Heart left ventricle (tissue), 16 donors: ENCODE measurements at places on chromosomes 1 and 21. TPM values are rescaled to one million over a fixed set of nuclear protein-coding genes. Genes with fewer than 3 reads are reported as not detected.

Gene ESRRG
- total RNA-seq, result 40.4 TPM

GRCh38 chr1:237105826-237106225 lies 63.8 kb downstream of the RYR2 start:
- H3K4me3 ChIP-seq, result no peak overlapping the region
- peaks cover 47% of the 10 kb centered on the region for H3K4me1 ChIP-seq
- DNase-seq, result no peak
- no peaks in the 10 kb centered on the region for H3K36me3 ChIP-seq
- no peaks in the 10 kb centered on the region for H3K27me3 ChIP-seq

DNA sequence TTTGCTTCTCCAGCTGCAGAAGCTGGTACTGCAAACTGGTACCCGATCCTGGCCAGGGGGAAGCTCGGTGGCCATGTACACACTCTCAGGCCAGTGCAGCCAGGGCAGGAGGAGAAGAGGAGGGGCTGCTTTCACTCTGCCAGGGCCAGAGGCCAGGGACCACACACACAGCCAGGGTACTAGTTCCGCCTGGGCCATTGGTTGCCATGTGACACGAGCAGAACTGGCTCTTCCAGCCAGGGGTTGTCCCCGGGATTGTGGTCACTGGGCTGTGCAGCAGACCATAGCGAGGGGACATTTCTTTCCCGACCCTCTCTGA lies 3.7 kb upstream of the SHISAL2A start:
- peaks cover 16% of the 10 kb centered on the region for H3K27me3 ChIP-seq
- H3K36me3 ChIP-seq, result no peaks in the 10 kb centered on the region
- no peaks in the 10 kb centered on the region for H3K4me1 ChIP-seq
- no peak overlapping the region for H3K4me3 ChIP-seq
- no peak for DNase-seq

- peaks cover 4% of the 10 kb centered on the region for H3K4me1 ChIP-seq
- H3K36me3 ChIP-seq, result no peaks in the 10 kb centered on the region
- no peaks in the 10 kb centered on the region for H3K27me3 ChIP-seq
- no peak overlapping the region for H3K4me3 ChIP-seq
Measured at GRCh38 chr1:54570161-54570560, 22.1 kb downstream of the ACOT11 start.

DNA sequence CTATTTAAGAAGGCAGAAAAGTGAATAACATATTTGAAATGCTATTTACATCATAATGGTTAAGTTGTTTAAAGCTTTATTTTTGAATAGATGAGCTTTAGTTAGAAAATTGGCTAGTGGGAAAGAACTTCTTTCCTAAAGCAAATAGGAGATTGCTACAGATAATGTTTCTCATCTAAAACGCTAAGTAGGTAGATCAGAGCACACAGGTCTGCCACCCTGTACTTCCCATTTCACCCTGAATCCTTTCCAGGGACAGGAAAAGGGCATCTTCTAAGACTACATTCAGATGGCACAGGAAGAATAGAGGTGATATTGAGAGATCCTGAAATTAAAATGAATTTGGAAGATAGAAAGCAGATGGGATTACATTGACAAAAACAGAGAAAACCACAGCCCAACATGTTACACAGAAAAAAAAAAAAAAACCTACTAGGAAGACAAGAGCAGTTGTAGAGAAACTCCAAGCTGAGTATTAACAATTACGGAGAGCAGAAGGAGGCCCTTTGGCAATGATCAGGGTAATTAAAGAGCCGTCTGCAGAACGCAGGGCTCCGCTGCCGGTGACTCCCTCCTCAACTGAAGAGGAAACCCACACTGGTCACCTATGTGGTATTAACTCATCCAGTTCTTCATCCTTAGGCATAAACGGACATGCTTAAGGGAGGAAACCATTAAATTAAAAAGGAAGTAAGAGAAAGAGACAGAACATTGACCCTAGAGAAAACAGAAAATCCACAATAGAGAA lies 53.6 kb upstream of the MAP10 start:
- no peaks in the 10 kb centered on the region for H3K4me1 ChIP-seq
- H3K4me3 ChIP-seq, result no peak overlapping the region
- DNase-seq, result no peak

DNA sequence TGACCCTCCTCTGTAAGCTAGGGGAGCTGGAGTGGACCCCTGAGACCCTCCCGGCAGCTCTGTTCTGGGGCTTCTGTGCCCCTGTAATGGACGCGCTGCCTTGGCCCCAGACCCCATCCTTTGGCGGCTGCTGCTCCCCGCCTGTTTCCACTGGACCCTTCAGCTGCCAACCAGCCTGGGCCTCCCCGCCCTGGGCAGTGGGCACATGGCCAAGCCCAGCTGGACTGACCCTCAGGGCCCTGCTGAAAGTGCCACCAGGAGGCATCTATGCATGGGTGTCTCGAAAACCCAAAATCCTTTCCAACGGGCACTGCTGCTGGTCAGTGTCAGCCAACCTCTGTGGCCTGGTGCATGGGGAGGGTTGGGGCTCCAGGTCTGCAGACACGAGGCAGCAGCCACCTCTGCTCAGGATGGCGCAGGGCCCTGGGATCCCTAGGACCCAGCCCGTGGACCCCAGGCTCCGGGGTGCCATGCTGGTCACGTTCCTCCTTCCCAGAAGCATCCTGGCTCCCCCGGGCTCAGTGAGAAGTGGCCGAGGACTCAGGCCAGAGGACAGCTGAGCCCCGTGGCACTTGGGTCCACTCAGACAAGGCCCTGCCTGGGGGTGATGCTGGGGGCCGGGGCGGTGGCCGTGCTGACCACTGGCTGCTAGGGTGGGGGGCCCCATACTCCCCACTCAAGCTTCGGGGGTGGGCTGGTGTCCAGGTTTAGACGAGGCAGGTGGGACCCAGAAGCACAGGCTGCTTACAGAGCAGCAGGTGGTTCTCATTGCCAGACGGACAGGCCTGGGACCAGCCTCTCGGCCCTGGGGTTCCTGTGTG lies 46.9 kb downstream of the SLX9 start:
- H3K36me3 ChIP-seq, result no peaks in the 10 kb centered on the region
- peak; percentile 27 for DNase-seq
- H3K4me1 ChIP-seq, result peaks cover 44% of the 10 kb centered on the region
- no peak overlapping the region for H3K27ac ChIP-seq

- no peak overlapping the region for H3K4me3 ChIP-seq
- peaks cover 19% of the 10 kb centered on the region for H3K4me1 ChIP-seq
- peak overlapping the region; percentile 44 for H3K27ac ChIP-seq
- no peaks in the 10 kb centered on the region for H3K27me3 ChIP-seq
Measured at GRCh38 chr1:154411525-154411924, 6.4 kb downstream of the IL6R start.
